ENCODE measurements at places on chromosomes 6 and 20.

- DNase-seq = peak; percentile 18
Measured at GRCh38 chr6:18302561-18303439, 38.5 kb upstream of the DEK start.

- no peak for DNase-seq
Measured at GRCh38 chr6:74177506-74177905, 481.5 kb downstream of the CD109 start.

- DNase-seq = peak; percentile 45
Measured at GRCh38 chr20:4661191-4661590, 60.5 kb upstream of the PRND start.

GRCh38 chr6:8006208-8006607, 58.0 kb downstream of the BLOC1S5 start:
- DNase-seq = peak; percentile 37

DNA sequence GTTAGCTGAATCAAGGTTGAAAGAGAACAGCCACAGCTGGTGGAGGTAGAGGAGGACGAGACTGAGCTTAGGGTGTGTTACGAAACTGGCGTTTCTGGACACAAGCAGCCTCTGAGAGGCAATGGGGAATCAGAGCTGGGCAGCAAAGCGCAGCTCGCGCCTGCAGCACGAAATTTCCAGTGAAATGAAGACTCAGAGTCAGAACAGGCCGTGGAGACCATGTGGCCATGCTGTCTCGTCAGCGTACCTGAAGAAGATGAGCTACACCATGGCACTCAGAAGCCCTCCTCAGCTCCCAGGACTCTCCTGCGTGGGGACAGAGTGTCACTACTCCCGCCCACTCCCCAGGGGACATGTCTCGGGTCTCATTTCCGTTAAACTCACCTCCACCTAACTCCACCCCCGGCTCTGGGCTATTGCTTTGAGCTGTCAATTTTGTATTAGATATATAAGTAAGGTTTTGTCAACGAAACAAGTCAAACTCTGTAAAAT, 256.9 kb downstream of the ERMARD start:
- DNase-seq = no peak

- no peak for DNase-seq
Measured at GRCh38 chr20:15886250-15886649, 687.0 kb downstream of the KIF16B start.

GRCh38 chr20:41657655-41658054, 39.5 kb upstream of the CHD6 start:
- peak; percentile 48 for DNase-seq

DNA sequence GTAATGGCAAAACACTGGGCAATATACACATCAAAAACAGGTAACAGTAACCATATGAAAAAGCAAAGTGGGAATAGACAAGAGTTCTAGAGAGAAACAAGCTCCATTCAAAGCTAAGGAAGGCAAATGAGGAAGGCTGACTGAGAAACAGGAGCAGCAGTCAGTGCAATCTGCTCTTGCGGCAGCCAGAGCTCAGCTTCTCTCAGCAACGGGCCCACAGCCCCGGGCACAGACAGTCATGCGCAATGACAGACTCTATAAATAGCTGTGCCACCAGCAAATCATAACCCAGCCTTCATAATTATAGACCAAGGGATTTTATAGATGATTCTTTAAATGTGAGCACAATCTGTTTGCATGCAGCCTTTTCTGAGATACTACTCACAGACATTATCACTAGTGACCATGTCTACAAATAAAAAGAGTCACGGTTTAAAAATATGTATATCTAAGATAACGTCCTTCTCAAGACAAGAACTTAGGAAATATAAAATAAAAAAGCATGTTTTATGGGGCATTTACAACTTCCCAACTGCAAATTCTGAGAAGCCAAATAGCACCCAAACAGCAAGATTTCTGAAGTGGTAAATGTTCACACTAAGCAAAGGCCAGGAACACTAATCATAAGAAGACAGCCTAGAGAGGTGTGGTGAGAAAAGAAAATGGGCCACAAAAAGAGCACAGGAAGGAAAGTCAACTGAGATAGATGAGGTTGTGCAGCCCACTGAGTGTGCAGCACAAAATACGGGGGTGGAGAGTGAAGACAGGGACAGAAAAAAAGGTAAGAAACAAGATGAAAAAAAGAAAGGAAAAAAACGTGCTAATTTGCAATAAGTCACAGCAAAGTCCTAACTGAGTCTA, 39.9 kb upstream of the BEND6 start:
- peak; percentile 62 for DNase-seq

All from KBM-7 (cell line).